Lower leg skin (tissue), 4 donors: ENCODE measurements at places on chromosomes 1 and 21.

DNA sequence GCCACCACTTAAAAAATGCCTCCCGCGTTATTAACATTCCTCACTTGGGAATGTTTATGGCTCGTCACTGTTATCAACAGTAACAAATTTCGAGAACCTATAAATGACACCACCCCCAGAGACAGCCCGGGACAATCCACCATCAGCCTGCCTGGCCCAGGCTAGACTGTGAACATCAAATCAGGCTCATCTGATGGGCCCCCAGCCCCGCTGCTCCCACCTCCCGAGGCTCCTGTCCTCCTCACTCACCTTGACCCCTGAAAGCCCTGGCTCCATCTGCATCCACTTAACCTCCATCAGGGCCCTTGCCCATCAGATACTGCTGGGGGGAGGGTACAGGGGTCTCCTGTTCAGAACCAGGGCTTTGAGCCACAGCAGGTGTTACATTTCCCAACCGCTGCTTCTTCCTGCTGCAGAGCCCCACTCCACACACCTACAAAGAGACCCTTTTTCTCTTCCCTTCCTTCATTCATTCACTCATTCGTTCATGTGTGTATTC lies 156.5 kb upstream of the VAMP3 start:
- DNase-seq: no peak

DNA sequence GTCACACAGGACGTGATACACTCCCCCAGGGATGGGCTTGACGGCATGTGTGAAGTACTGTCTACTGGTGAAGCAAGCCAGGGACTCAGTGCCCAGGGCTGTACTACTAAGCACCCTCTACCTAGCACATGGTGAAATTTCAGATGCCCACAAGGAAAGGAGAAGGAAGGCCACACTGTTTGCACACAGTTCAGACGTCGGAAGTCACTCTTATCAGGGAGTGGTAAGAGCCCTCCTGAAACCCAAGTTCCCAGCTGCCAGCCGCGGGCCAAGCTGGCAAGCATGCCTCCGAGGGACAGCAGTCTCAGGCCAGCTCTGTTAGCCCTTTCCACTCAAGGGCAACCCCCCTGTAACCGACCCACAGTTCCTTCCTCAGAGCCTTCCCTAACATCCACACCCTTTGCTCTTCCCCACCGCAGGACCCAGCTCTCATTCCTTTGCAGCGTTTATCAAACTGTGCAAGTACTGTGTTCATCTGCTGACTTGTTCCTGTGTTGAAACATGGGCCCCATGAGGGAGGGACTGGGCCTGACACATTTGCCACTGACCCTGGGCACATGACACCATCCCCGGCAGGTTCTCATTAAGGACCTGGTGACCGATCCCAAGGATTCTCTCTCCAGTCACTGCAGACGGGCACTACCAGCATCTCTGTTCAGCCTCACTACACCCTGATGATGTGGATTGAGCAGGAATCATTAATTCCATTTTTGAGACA lies 58.5 kb downstream of the SLC66A1 start:
- DNase-seq: no peak

GRCh38 chr1:31837451-31838158 lies 21.8 kb upstream of the SPOCD1 start:
- no peak for DNase-seq

DNA sequence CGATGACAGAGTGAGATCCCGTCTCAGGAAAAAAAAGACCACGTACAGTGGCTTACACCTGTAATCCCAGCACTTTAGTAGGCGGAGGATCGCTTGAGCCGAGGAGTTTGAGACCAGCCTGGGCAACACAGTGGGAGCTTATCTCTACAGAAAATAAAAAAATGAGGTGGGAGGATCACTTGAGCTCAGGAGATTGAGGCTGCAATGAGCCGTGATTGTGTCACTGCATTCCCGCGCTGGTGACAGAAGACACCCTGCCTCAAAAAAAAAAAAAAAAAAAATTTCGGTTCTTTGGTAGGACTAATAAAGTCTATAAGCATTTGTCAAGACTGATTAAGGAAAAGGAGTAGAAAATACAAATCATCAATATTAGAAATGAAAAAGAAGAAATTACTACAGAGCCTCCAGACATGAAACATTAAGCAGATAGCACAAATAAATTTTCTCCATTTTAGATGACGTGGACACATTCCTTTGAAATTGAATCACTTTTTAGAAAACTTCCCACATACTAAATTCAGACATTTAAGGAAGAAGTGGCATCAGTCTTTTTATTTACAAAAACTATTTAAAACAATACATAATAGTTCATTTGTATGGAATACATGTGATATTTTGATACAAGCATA lies 30.4 kb downstream of the MORC3 start:
- DNase-seq: no peak

DNA sequence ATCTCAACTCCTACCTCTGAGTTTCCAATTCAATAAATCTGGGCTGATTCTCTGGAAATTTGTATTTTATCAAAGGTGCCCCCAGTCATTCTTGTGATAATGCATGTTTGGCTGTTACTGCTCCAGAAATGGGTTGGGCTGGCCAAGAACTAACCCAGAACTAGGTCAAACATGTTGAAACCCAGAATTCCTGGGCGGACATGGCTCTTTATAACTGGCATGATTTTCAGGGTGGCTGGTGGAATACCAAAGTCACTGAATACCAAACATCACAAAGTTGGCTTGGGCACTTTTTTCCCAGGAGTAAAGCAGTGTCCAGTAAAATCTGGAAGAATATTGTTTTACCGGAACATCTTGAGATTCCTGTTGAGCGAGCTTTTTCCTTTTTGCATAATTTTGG lies 89.4 kb upstream of the S1PR1 start:
- no peak for DNase-seq

GRCh38 chr1:89974256-89974655 lies 20.7 kb upstream of the ZNF326 start:
- no peak for DNase-seq

GRCh38 chr1:42674214-42674613 lies 8.0 kb upstream of the YBX1 start:
- DNase-seq: no peak

GRCh38 chr1:220367833-220368232 lies 95.6 kb upstream of the RAB3GAP2 start:
- no peak for DNase-seq

GRCh38 chr1:42210421-42211133 lies 46.0 kb upstream of the GUCA2A start:
- no peak for DNase-seq

- DNase-seq: no peak
Observed at GRCh38 chr21:22223385-22223784, 1225.2 kb downstream of the NCAM2 start.

DNA sequence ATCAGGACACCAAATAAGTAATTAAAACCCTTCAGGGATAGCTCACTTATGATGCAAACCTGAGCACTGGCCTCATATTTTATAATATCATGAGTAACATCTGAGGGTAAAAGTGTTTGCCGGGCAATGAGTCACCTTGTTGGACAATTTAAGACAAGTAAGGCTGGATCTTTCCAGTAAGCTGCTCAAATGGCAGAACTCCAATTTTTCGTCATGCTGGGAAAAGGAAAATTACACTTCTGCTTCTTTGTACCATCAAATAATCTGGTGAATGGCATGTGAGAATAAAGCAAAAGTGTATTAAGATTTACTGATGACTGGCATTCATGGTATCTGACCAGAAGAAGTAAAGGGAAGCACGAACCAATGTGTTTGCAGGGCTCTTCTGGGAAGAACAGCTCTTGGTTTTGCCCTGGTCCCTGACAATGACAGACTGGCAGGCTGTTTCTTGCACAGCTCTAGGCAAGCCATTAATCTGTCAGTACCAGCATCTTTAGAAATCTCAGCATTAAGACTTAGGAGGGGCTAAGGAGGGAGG lies 392.2 kb downstream of the VAV3 start:
- peak; percentile 38 for DNase-seq

DNA sequence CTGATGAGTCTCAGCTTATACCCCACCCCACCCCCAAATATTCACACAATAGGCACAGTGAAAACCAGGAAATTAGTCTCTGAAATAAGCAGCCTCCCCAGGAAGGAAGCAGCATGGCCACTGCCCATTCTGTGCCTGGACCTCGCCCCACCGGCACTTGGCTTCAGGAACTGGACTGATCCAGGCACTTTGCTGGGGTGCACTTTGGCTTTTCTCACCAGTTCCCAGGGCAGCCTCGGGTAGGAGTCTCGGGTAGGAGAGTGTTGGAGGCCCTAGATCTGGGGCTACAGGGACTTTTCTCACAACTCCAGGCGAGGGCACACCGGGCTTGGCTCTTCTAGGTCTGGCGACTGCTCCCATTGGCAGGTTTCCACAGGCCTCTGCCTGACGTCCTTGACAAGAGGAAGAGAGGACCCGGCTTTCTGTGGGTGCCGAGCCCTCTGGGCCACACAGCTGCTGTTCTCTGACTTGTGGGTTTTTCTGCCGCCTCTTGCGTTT lies 18.7 kb downstream of the ADARB1 start:
- no peak for DNase-seq

DNA sequence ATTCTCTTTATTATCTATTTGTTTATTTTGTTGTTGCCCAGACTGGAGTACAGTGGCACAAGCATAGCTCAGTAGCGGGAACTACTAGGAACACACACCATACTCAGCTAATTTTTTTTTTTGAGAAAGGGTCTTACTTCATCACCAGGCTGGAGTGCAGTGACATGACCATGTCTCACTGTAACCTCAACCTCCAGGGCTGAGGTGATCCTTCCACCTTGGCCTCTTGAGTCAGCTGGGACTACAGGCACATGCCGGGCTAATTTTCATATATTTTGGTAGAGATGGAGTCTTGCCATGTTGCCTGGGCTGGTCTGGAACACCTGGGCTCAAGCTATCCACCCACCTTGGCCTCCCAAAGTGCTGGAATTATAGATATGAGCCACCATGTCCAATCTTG lies 5.3 kb upstream of the TXNIP start:
- DNase-seq: peak; percentile 17

DNA sequence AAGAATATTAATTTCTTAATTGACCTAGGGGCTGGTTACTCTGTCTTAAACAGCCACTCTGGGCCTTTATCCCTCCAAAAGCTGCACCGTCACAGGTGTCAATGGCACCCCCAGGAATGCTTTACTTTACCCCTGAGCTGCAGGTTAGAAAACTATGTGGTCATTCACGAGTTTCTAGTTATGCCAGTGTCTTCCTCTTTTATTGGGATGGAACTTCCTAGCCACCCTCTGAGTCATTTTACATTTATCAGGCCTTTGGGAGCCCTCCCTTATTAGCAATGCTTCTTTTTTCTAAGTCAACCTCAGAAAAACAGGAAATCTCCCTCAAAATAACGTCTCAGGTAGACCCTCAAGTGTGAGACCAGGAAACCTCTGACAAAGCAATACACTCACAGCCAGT lies 59.4 kb upstream of the USH2A start:
- DNase-seq: no peak

DNA sequence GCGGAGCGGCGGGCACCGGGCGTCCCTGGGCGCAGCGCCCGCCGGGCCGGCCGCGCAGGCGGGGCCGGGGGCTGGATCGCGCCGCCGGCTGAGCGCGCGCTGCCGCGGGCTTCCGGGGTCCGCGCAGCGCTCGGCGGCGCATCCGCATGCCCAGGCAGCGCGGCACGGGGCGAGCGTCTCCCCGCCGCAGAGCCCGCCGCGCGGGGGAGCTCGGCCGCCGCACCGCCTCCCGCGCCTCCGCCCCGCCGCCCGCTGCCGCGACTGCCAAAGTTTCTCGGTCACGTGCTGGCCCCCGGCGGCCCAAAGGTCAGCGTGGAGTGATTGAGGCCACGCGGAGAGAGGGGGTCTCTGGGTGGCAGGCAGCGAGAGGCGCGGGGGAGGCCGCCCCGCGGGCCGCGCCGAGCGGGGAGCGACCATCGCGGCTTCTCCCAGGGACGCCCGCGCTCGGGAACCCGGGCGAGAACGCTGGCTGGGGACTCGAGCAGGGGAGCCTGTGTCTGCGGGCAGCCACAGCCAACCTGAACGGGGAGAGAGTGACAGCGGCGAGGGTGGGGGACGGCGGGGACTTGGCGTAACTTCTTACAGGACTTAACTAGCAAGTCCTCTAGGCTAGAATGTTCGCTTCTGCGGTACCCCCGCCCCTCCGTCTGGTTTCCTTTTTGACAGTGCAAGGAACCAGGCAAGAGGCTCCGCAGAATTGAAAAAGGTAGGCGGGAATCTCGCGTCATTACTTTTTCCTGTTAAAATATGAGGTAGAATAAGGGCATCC lies at the start of gene ILDR2:
Gene ILDR2, minus strand, starts transcription at position 180 of the 769 bp plus-strand sequence. CDS start 272 bp downstream, outside the sequence.
- peak; percentile 17 for DNase-seq

GRCh38 chr1:25863486-25864262 lies 4.4 kb upstream of the AUNIP start:
- no peak for DNase-seq

- DNase-seq: no peak
Observed at GRCh38 chr1:199859491-199859933, 168.0 kb upstream of the NR5A2 start.

- no peak for DNase-seq
Observed at GRCh38 chr1:36605942-36606640, 123.4 kb upstream of the CSF3R start.

GRCh38 chr1:118333601-118334210 lies 148.7 kb upstream of the SPAG17 start:
- DNase-seq: no peak

- no peak for DNase-seq
Observed at GRCh38 chr1:48002142-48002541, 5.0 kb upstream of the TRABD2B start.

DNA sequence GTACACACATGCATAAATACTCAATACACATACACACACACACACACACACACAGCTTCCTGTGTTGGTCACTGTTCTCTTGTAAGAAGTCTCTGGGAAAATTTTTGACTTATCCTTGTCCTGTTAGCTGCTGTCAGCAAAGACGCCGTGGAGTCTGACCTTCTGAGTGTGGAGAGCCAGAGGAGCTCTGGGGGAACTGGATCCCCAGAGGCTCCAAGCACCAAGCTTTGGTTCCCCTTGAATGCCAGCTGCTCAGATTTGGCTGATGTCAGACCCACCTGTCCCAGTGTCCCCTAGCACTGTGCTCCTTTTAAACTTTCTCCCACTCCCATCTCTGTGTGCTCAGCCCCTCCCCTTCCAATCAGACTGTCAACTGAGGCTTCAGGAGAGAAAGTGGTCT lies 319.1 kb downstream of the CAMTA1 start:
- DNase-seq: no peak

GRCh38 chr1:9687874-9688582 lies 36.5 kb downstream of the PIK3CD start:
- DNase-seq: no peak

DNA sequence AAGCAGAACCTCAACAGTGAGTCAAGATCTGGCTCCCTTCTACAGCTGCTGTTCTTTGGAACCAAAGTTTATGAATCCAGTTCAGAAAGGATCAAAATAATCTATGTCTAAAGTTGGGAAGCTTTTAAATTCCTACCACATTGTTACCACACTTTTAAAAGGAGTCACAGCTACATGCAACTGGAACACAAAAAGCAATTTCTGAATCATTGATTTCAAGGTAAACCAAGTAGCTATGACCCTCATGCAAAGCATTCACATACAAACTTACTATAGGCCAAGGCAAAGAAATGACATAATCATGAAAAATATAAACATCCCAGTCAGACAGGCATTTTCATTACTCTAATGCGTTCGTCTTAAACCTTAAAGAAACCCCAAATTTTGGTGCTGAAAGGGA lies 3.5 kb downstream of the SIPA1L2 start:
- no peak for DNase-seq

- DNase-seq: no peak
Observed at GRCh38 chr1:62237361-62237760, 42.7 kb downstream of the L1TD1 start.

GRCh38 chr1:109613361-109614147 lies 5.9 kb downstream of the GNAT2 start:
- no peak for DNase-seq

- peak; percentile 77 for DNase-seq
Observed at GRCh38 chr1:53413175-53414001, 45.8 kb upstream of the DMRTB1 start.

- no peak for DNase-seq
Observed at GRCh38 chr1:92902406-92902744, 58.9 kb downstream of the DIPK1A start.

GRCh38 chr1:32052887-32053286 lies 19.9 kb upstream of the TMEM39B start:
- DNase-seq: no peak
